Fibroblast of gingiva (primary cell): ENCODE measurements at places on chromosomes 6 and 20.

GRCh38 chr6:117138920-117139319 lies 126.4 kb upstream of the VGLL2 start:
- no peak for DNase-seq

- DNase-seq = no peak
Observed at GRCh38 chr6:166946125-166946524, 10.2 kb downstream of the RNASET2 start.

DNA sequence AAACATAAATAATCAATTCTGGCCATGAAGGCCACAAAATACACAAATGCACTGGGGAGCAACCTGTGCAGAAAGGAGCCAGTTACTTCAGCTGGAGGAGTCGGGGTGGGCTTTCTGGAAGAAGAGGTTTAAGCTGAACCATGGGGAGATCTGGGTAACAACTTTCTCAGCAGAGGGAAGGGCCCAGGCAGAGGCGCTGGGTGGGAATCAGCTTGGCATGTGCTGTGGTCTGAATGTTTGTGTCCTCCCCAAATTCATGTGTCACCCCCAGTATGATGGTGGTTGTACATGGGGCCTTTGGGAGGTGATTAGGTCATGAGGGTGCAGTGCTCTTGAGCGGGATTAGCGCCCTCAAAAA lies 107.9 kb downstream of the SYCP2 start:
- DNase-seq = no peak

GRCh38 chr20:45937765-45938164 lies 3.3 kb downstream of the PCIF1 start:
- DNase-seq = no peak

DNA sequence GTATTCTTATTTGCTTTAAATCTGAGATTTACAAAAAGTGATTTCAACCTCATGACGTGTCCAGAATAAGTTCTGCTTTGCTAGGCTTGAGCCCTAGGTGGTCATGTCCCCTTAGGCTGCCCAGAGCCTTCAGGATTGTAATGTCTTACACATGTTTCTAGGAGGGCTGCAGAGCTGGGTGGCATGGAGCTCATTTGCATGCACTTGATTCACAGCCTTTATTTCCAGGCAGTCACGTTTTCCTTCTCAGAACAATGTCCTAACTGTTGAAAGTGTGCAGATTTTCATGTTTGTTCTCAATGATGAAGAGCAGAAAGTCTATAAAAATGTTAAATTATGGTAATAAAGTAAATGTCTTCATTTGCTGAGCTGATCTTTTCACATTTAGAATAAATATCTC lies 448.6 kb upstream of the SOX4 start:
- no peak for DNase-seq
